ENCODE measurements at places on chromosomes 1 and 21.

DNA sequence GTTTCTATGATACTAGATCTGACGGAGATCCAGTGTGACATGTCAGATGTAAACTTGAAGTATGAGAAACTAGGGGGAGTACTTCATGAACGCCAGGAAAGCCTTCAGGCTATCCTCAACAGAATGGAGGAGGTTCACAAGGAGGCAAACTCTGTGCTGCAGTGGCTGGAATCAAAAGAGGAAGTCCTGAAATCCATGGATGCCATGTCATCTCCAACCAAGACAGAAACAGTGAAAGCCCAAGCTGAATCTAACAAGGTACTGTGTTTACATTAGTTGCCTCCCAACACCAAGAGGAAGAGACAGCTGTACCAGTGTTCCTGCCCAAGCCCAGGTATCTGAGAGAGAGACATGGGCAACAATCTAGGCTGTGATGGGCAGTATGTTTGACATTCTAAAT, 112.2 kb upstream of the BMP8A start:
- no peak for DNase-seq

DNA sequence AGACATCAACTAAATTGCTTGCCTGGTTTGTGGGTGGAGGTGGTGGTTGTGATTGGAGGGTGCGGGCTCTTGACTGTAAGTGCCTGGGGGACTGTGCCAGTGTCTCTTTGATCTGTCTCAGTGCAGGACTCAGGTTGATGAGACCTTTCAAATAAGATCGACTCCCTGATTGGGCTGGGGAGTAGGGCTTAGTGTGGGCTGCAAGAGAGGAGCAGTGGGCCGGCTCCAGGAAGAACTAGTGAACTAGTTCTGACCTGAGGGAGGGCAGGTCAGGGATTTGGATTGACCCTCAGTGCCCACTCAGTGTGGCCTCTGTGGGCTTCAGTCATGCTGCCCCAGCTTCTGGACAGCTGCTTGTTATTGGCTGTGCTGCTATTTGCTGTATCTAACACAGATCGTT, 130.6 kb upstream of the CACNA1E start:
- no peak for DNase-seq

GRCh38 chr1:17314491-17314971, 6.5 kb downstream of the PADI4 start:
- no peak for DNase-seq

DNA sequence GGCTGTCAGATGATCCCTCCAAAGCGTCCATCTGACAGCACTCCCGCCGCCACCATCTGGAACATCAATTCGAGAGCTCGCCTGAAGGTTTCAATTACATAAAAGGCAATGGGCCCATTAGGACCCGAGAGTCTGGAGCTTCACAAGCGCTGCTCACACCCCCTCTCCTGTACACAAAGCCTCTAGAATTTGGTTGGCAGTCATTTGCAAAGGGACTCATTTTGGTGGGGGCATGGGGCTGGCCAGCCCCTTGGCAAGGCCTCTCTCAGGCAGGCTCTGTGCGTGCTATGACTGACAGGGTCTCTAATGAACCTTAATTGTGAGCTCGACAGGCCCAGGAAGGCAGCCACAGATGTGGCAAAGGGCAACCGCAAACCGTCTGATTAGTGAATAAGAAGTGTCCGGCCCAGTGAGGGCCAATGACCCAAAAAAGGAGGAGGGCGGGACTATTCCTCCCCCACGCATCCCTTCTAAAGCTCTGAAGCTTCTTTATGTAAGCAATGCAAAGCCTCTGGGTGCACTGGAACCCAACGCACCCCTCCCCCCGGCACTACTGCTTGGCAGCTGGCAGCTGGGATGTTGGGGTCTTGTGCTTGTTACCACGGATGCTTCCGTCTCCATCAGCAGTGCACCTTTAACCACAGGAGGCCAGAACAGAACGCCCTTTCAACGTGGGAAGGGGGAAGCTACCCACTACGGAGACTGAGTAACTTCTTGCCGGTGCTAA, 79.4 kb downstream of the CAPZB start:
- no peak for DNase-seq

DNA sequence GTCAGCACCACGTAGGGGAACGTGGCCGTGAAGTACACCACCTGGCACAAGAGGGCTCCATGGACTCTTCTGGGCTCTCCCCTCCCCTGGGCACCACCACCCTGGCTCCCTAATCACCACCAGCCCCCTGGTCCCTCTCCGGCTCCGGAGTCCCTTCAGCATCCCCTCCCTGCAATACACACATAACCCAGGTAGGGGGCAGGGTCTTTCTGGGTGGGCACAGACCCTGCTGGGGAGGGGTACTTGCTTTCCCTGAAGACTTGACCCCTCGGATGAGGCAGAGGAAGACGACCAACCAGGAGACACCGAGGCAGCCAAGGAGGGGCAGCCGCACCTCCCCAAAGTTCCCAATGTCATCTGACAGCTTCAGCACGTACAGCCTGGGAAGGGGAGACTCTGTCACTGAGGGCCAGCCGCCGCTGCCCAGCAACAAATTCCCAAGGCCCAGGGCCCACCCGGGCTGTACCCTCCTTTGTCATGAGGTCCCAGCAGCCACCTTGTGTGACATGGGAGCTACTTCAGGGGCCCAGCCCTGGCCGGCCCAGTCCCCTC, 11.3 kb downstream of the CCDC24 start:
- DNase-seq: no peak

DNA sequence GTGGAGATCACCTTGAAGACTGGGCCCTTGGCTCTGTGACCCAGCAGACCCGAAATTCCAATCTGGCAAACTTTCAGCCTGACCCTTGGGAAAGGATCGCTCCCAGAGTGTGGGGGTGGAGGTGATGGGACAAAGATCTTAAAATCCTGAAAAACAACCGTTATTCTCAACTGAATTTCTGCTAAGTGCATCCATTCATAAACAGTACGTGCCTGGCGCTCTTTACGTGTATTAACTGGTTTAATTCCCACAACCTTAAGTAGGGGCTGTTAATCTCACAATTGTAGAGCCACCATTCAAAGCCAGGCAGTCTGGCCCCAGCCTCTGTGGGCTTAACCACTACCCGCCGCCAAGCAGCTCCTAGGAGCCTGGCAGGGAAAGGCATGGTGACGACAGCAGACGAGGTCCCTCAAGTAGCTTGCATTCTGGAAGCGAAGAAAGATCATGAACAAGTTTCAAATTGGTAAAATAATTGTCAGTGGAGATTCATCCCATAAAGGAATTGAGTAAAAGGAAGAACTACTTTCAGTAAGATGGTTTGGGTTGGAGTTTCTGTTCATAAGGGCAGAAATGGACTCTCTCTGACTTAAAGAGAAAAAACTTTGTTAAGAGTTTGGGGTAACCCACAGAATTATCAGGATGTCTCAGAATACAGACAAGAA, 11.4 kb upstream of the RGS16 start:
- peak; percentile 28 for DNase-seq
